ENCODE measurements at places on chromosomes 7 and 10.
A peak's percentile ranks its signal among the peaks of the same experiment; 100 is the strongest.

DNA sequence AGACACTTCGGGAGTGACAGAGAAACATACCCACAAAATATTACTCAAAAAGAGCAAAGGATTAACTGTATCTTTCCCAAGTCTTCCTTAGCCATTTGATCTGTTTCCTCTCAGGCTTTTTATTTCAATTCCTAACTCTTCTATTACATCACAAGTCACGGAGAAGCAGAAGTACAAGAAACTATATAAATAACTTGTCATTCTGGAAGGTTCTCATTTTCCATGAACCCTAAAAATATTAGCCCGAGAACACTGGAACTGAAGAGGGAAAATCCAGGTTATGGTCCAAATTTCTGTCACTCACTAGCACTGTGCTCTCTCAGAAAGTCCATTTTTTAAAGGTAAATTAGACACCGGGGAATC, 98.0 kb downstream of the GRB10 start:
- no peak for DNase-seq

- DNase-seq, result peak; percentile 86
Observed at GRCh38 chr7:66050990-66051448, 24.6 kb upstream of the ASL start.

DNA sequence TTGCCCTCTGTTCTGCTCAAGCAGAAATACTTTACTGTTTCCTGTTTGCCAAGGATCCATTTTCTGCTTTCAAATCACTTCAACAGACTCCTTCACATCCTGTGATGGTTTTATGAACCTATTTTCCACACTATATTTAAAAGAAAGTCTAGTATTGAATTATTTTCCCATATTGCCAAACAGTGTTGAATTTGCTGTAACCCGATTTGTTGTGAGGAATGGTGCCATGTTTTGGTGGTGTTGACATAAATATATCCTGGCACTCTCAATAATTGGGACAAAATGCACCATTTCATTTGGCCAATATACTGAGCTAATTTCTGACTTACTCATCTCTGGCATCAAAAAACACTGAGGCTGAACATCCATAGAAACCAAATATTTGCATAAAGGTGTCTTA, 615.4 kb upstream of the SEMA3D start:
- no peak for DNase-seq

- no peak for DNase-seq
Observed at GRCh38 chr7:1747004-1747801, 77.1 kb downstream of the ELFN1 start.

GRCh38 chr10:60187691-60188090, 202.0 kb downstream of the ANK3 start:
- no peak for DNase-seq

GRCh38 chr10:62394556-62395018, 20.4 kb downstream of the ZNF365 start:
- DNase-seq, result no peak

- DNase-seq, result no peak
Observed at GRCh38 chr10:95268438-95268837, 22.4 kb downstream of the PDLIM1 start.

DNA sequence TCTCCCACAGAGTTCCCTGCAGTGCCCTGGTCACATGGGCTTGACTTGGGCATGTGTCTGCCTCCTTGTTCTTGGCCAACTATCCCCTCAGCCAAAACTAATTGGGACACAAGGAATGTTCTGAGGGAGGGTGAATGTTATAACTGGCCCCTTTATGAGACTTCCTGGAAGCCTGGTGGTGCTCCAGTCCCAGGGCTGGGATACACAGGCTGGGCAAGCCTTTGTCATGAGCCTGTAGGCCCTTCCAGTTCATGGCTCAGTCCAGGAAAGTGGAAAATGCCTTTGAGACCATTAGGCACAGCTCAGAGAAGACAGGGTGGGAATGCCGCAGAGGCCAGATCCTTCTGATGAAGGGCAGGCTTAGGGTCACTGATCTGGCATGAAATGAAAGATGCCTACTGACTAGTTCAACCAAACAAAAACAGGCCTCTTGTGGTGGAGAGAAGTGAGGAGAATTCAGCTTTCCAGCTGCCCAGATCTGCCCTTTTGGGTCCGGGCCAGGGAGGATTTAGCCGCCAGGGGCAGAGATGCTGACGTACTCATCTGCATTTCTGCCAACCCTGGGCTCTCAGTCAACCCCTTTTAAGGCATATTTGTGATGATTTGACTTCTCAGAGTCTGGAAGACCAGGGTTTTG, 961.5 kb downstream of the KCNMA1 start:
- no peak for DNase-seq

- DNase-seq, result no peak
Observed at GRCh38 chr7:123533929-123534382, 439 bp downstream of the IQUB start.

- DNase-seq, result no peak
Observed at GRCh38 chr10:80154978-80155695, 22.6 kb downstream of the PLAC9 start.

All from NCI-H2171 (cell line).